ENCODE measurements at places on chromosomes 4 and X. TPM values are rescaled to one million over a fixed set of nuclear protein-coding genes. Genes with fewer than 3 reads are reported as not detected.
A peak's percentile ranks its signal among the peaks of the same experiment; 100 is the strongest.

GRCh38 chr4:6128221-6128850, 72.0 kb downstream of the JAKMIP1 start:
- no peak overlapping the region for H3K27ac ChIP-seq
- no peaks in the 10 kb centered on the region for H3K4me1 ChIP-seq
- no peaks in the 10 kb centered on the region for H3K36me3 ChIP-seq
- H3K4me3 ChIP-seq: no peak overlapping the region

GRCh38 chr4:139582044-139582443, 26.0 kb upstream of the SETD7 start:
- no peaks in the 10 kb centered on the region for H3K36me3 ChIP-seq
- no peak for DNase-seq
- H3K27me3 ChIP-seq: no peaks in the 10 kb centered on the region

DNA sequence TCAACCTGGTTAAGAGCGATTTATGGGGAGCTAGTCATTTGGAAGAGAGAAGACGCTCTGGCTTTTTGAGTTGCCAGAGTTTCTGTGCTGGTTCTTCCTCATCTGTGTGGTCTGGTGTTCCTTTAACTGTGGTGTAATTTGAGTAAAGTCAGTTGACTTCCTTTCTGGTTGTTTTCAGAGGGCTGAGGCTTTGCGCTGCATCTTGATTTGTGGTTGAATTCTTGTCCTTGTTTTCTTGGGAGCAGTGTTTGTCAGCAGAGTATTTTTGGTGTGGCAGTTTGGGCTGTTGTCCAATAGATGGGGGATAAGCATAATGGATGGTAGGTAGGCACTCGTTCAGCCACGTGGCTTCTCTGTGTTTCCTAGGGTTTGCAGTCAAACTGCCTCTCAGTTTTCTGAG, 2143.2 kb upstream of the TENM3 start:
- no peak overlapping the region for H3K27ac ChIP-seq
- no peaks in the 10 kb centered on the region for H3K27me3 ChIP-seq
- no peaks in the 10 kb centered on the region for H3K4me1 ChIP-seq
- H3K36me3 ChIP-seq: no peaks in the 10 kb centered on the region
- H3K4me3 ChIP-seq: no peak overlapping the region

GRCh38 chrX:39665830-39666518, 431.8 kb downstream of the BCOR start:
- no peaks in the 10 kb centered on the region for H3K27me3 ChIP-seq
- DNase-seq: no peak
- no peaks in the 10 kb centered on the region for H3K4me1 ChIP-seq
- no peaks in the 10 kb centered on the region for H3K36me3 ChIP-seq
- no peak overlapping the region for H3K27ac ChIP-seq

GRCh38 chrX:133544115-133544514, 128.8 kb upstream of the GPC4 start:
- H3K27ac ChIP-seq: no peak overlapping the region
- no peak overlapping the region for H3K4me3 ChIP-seq
- H3K4me1 ChIP-seq: no peaks in the 10 kb centered on the region
- H3K36me3 ChIP-seq: no peaks in the 10 kb centered on the region
- no peaks in the 10 kb centered on the region for H3K27me3 ChIP-seq
- DNase-seq: no peak

DNA sequence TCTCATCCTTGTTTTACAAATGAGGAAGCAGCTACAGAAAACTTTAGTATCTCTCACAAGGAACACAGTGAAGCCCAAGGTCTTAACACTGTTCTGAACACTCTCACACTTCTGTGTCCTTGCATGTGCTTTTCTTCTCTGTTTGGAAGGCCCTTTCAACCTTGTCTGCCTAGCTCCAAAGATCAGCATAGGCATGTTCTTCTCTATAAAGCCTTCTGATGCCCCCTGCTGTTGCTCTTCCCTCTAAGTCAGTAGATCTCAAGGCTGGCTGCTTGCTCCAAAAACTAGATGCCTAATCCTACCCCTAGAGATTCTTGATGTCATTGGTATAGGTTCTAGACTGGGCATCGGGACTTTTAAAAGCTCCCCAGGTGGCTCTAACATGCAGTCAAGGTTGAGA, 5.9 kb downstream of the APOO start:
- DNase-seq: peak; percentile 70
- H3K36me3 ChIP-seq: no peaks in the 10 kb centered on the region
- H3K4me3 ChIP-seq: peak overlapping the region; percentile 26
- H3K27me3 ChIP-seq: no peaks in the 10 kb centered on the region
- peaks cover 37% of the 10 kb centered on the region for H3K4me1 ChIP-seq

Gene GPAT3
- 5.6 TPM for total RNA-seq

Gene CTAG1B
- total RNA-seq: not detected

- H3K27me3 ChIP-seq: no peaks in the 10 kb centered on the region
- no peak for DNase-seq
- no peak overlapping the region for H3K27ac ChIP-seq
- H3K4me1 ChIP-seq: no peaks in the 10 kb centered on the region
- H3K4me3 ChIP-seq: no peak overlapping the region
Measured at GRCh38 chr4:76504613-76505465, 69.8 kb downstream of the SHROOM3 start.
